H9 (cell line): ENCODE measurements at places on chromosomes 13 and 19. TPM values are rescaled to one million over a fixed set of nuclear protein-coding genes. Genes with fewer than 3 reads are reported as not detected.

DNA sequence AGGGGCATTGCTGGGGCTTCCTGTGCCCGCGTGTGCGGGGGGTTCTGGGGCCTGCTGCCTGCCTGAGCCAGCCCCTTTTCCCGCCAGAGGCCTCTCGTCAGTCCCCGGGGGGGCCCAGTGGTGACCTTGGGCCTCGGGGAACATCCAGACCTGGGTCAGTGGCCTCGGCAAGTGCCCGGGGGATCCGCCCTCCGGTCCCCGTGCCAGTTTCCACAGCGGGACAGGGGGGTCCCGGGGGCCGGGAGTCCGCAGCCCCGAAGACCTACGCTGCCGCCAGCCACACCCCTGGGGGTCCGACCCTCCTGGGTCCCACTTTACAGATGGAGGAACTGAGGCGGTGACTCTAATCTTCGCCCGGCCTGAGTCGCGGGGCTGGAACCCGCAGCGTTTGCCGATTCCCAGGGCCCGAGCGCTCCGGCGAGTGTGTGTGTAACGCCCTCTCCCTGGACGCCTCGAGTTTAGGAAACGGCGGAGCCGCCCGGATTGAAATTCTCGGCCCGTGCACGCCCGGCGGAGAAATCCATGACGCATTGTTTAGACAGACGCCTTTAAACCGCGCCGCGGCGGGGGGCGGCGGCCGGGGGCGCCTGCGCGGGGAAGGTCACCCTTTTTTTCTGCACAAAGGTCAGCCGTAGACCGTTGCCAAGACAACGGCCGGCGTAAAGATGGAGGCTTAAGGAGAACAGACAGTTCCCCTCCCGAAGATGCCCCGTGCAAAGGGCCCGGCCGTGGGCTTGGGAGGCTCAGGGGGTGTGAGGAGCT lies 39.3 kb downstream of the EFNA2 start:
- H3K36me3 ChIP-seq = no peaks in the 10 kb centered on the region
- no peaks in the 10 kb centered on the region for H3K4me1 ChIP-seq
- no peaks in the 10 kb centered on the region for H3K27me3 ChIP-seq
- H3K27ac ChIP-seq = no peak overlapping the region
- no peak for DNase-seq

DAND5 gene
- total RNA-seq = 0.11 and 0.13 TPM in 2 replicates

GRCh38 chr19:39813264-39813993 lies 20.5 kb downstream of the DYRK1B start:
- no peak for DNase-seq
- H3K4me1 ChIP-seq = no peaks in the 10 kb centered on the region

- H3K4me1 ChIP-seq = no peaks in the 10 kb centered on the region
- no peak overlapping the region for H3K4me3 ChIP-seq
- H3K36me3 ChIP-seq = peaks cover 13% of the 10 kb centered on the region; the same call in 1 of the 2 replicates
- DNase-seq = no peak
Observed at GRCh38 chr13:50220938-50221337, 205.7 kb downstream of the KCNRG start.

VWA8 gene
- total RNA-seq = 16.6 and 17.4 TPM in 2 replicates

GRCh38 chr19:47514151-47514868 lies 553 bp downstream of the NAPA start:
- peak overlapping the region; percentile 96 for H3K4me3 ChIP-seq
- H3K36me3 ChIP-seq = no peaks in the 10 kb centered on the region
- H3K27me3 ChIP-seq = no peaks in the 10 kb centered on the region
- DNase-seq = no peak
- no peaks in the 10 kb centered on the region for H3K4me1 ChIP-seq
- H3K27ac ChIP-seq = no peak overlapping the region

GRCh38 chr19:2577722-2578335 lies 101.9 kb downstream of the GADD45B start:
- H3K27ac ChIP-seq = no peak overlapping the region
- peaks cover 7% of the 10 kb centered on the region for H3K36me3 ChIP-seq
- H3K4me1 ChIP-seq = peaks cover 2% of the 10 kb centered on the region; the same call in 1 of the 2 replicates
- H3K27me3 ChIP-seq = no peaks in the 10 kb centered on the region

DNA sequence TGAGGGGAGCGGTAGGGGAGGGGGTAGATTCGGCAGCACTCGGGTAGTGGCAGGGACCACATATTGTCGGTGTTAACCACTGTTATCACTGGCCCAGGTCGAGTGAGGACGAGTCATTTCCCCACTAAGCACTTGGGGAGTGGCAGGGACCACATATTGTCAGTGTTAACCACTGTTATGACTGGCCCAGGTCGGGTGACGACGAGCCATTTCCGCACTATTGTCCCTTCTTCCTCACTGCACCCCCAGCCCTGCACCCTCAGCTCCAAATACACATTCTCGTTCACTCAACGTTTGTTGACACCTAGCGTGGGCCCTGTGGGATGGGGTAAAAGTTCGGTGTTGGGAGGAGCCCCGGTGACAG lies 467 bp upstream of the CLN5 start:
- peak overlapping the region; percentile 99 for H3K4me3 ChIP-seq
- H3K27ac ChIP-seq = no peak overlapping the region
- H3K4me1 ChIP-seq = no peaks in the 10 kb centered on the region; the same call in 1 of the 2 replicates
- H3K36me3 ChIP-seq = peaks cover 3% of the 10 kb centered on the region
- no peaks in the 10 kb centered on the region for H3K27me3 ChIP-seq

DNA sequence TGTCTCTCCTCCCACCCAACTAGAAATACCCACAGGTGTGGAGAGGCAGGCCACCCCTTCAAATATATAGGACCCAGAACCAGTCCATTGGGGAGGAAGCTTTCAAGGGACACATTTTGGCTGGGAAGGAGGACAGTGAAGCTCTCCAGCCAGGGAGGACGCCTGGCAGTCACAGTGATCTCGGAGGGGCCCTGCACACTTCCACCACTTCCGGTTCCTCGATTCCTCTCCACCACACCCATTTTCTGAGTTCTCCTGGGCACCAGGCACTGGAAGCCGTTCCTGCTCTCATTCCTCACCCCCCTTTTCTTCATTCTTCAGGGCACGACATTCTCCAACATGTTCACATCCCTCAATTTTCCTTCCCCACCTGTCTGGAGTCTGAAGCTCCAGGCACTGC lies 30.4 kb upstream of the CEACAM21 start:
- H3K36me3 ChIP-seq = no peaks in the 10 kb centered on the region; the same call in 2 of the 3 replicates
- DNase-seq = no peak
- no peaks in the 10 kb centered on the region for H3K27me3 ChIP-seq
- H3K4me1 ChIP-seq = no peaks in the 10 kb centered on the region

PGLYRP2 gene
- total RNA-seq = not detected in 2 replicates

- no peaks in the 10 kb centered on the region; the same call in 1 of the 2 replicates for H3K27me3 ChIP-seq
- no peak for DNase-seq
- H3K27ac ChIP-seq = no peak within 1 kb of the TSS
- H3K4me3 ChIP-seq = peak within 1 kb of the TSS; percentile 76
Observed at GRCh38 chr19:1066748-1067340, at the start of gene ARHGAP45. Gene ARHGAP45 (plus strand): TSS chr19:1067167. CDS start chr19:1067406, 239 bp downstream.

DNA sequence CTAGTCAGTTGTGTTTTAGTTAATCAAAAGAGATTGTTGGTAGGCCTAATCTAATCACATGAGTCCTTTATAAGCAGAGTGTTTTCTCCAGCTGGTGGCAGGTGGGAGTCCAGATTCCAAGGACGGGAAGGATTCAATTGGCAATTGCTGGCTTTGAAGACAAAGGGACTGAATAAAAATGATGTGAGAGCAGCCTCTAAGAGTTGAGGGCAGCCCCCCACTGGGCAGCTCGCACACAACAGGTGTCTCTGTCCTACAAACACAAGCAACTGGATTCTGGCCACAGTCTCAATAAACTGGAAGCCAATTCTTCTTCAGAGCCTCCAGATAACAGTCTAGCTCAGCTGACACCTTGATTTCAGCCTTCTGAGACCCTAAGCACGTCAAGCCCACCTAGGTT lies 915.2 kb downstream of the PCDH9 start:
- no peaks in the 10 kb centered on the region for H3K4me1 ChIP-seq
- H3K27me3 ChIP-seq = no peaks in the 10 kb centered on the region
- no peaks in the 10 kb centered on the region for H3K36me3 ChIP-seq
- no peak overlapping the region for H3K27ac ChIP-seq

DNA sequence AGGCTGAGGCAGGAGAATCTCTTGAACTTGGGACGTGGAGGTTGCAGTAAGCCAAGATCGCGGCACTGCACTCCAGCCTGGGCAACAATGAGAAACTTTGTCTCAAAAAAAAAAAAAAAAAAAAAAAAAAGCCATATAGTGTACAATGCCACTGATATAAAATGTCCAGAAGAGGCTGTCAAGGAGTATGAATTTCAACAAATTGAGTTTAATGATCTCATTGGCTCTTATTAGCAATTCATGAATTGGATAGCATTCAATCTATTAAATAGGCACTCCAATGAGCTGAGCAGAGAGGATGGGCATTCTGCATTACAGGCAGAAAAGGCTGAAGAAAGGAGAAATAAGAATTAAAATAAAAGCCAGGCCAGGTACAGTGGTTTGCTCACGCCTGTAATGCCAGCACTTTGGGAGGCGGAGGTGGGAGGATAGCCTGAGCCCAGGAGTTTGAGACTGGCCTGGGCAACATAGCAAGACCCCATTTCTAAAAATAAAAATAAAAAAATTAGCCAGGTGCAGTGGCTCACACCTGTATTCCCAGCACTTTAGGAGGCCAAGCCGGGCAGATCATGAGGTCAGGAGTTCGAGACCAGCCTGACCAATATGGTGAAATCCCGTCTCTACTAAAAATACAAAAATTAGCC lies 757 bp upstream of the LMNB2 start:
- H3K27ac ChIP-seq = no peak overlapping the region
- H3K27me3 ChIP-seq = no peaks in the 10 kb centered on the region
- peak overlapping the region; percentile 85 for H3K4me3 ChIP-seq
- H3K36me3 ChIP-seq = no peaks in the 10 kb centered on the region

DNA sequence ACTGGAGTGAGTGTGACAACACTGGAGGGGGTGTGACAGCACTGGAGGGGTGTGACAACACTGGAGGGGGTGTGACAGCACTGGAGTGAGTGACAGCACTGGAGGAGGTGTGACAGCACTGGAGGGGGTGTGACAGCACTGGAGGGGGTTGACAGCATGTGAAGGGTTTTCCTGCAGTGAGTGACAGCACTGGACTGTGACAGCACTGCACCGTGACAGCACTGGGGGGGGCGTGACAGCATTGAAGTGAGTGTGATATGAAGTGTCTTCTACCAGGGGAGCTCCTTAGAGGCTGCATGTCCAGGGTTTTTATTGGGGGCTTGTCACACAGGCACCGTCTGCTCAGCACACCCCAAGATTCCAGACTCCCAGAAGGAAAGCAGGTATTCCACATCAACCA lies 274.8 kb downstream of the TEX29 start:
- no peak for DNase-seq
- H3K27me3 ChIP-seq = 0 out of 2 replicates have a peak, but pooled peaks cover 2% of the 10 kb centered on the region
- 0 out of 2 replicates have a peak, but pooled peaks cover 7% of the 10 kb centered on the region for H3K36me3 ChIP-seq
- H3K4me3 ChIP-seq = no peak overlapping the region

- peak overlapping the region; percentile 86 for H3K4me3 ChIP-seq
- no peaks in the 10 kb centered on the region for H3K27me3 ChIP-seq
- peaks cover 2% of the 10 kb centered on the region for H3K36me3 ChIP-seq
- no peak overlapping the region for H3K27ac ChIP-seq
- peaks cover 2% of the 10 kb centered on the region; the same call in 1 of the 2 replicates for H3K4me1 ChIP-seq
Observed at GRCh38 chr13:77698201-77699058, 943 bp downstream of the SLAIN1 start.

- H3K27me3 ChIP-seq = no peaks in the 10 kb centered on the region
- no peaks in the 10 kb centered on the region for H3K36me3 ChIP-seq
- no peak overlapping the region for H3K4me3 ChIP-seq
- no peak for DNase-seq
- H3K27ac ChIP-seq = no peak overlapping the region
Observed at GRCh38 chr13:67635754-67636153, 405.6 kb upstream of the PCDH9 start.

DNA sequence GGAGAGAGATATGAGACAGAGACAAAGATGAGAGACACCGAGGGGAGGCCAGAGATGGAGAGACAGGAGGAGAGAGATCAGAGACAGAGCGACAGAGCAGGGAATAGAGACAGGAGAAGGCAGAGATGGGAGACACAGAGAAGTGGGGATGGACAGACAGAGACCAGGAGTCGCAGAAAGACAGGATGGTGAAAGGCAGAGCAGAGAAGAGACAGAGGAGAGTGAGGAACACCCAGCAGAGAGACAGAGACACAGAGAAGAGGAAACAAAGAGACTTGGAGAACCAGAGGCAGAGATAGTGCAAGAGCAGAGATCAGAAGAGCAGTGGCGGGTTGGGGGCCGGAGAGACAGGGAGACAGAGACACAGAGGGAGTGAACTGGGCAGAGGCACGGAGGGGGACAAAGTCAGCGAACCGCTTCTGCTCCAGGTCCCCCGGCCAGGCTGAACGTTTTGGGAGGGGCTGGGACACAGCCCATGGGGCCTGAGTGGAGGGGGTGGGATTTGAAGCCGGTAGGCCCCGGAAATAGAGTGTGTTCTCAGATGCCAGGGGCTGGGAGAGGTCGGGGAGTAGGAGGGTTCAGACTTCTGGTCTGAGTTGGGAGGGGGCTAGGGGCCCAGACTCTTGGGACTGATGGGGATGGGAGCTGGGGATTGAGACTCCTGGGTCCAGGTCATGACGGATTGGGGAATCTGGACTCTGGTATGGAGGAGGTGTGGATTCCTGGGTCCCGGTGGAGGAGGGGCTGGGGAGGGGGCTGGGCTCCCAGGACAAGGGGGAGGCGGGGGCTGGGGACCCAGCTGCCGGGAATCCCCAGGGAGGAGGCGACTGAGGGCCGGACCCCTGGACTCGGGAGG lies 654 bp downstream of the ZNF579 start:
- peak overlapping the region; percentile 95 for H3K4me3 ChIP-seq
- H3K27me3 ChIP-seq = no peaks in the 10 kb centered on the region
- no peak overlapping the region for H3K27ac ChIP-seq
- peak; percentile 59 for DNase-seq
- H3K4me1 ChIP-seq = no peaks in the 10 kb centered on the region
- peaks cover 9% of the 10 kb centered on the region for H3K36me3 ChIP-seq

DNA sequence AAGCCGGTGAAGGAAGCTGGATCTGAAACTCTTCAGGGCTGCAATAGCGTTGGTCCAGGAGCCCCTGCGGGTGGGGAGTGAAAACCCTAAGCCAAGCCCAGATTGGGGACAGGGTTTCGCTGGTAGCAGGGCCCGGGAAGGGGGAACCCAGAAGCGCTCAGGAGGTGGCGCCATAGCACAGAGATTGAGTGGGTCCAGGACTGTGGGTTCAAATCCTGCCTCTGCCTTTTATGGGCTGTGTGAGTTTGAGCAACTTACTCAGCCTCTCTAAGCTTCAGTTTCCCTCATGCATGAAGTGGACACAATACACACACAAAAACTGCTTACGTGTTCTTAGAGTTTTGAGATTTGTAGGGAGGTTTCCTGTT lies 8.3 kb upstream of the SYCN start:
- H3K4me1 ChIP-seq = no peaks in the 10 kb centered on the region
- H3K36me3 ChIP-seq = no peaks in the 10 kb centered on the region
- H3K27ac ChIP-seq = no peak overlapping the region
- peak overlapping the region; percentile 5; the same call in 1 of the 3 replicates for H3K4me3 ChIP-seq

DNA sequence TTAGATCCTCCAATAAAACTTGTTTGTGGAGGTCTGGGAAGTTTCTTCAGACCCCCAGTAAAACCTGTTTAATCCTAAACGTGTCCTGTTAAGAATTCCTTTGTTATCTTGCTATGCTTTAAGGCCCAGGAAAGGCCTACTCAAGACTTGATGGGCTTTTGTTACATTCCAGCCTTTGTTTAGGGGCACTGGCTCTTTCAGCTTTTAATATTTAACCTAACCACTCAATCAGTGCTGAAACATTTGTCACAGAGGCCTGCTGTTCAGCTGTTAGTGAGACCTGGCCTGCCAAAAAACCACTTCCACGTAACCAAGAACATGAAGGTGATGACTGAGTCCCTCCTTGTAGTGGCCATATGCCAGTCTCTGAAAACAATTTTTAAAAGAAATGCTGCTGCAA lies 41.7 kb downstream of the PCDH17 start:
- no peak for DNase-seq
- H3K27ac ChIP-seq = no peak overlapping the region
- H3K36me3 ChIP-seq = no peaks in the 10 kb centered on the region
- H3K4me1 ChIP-seq = no peaks in the 10 kb centered on the region; the same call in 1 of the 2 replicates
- H3K4me3 ChIP-seq = no peak overlapping the region

GRCh38 chr13:28541966-28542365 lies 47.0 kb upstream of the FLT1 start:
- peaks cover 5% of the 10 kb centered on the region for H3K36me3 ChIP-seq
- no peak overlapping the region for H3K27ac ChIP-seq
- H3K4me1 ChIP-seq = 0 out of 2 replicates have a peak, but pooled peaks cover 4% of the 10 kb centered on the region
- no peaks in the 10 kb centered on the region; the same call in 1 of the 2 replicates for H3K27me3 ChIP-seq
